ENCODE measurements at places on chromosomes 1 and 21.
A peak's percentile ranks its signal among the peaks of the same experiment; 100 is the strongest.

GRCh38 chr1:202349206-202349928, 868 bp downstream of the PPP1R12B start:
- no peak for DNase-seq

- DNase-seq, result no peak
Measured at GRCh38 chr1:13450204-13450603, 40.0 kb downstream of the PRAMEF20 start.

GRCh38 chr1:85609976-85610375, 29.4 kb downstream of the CCN1 start:
- DNase-seq, result no peak

DNA sequence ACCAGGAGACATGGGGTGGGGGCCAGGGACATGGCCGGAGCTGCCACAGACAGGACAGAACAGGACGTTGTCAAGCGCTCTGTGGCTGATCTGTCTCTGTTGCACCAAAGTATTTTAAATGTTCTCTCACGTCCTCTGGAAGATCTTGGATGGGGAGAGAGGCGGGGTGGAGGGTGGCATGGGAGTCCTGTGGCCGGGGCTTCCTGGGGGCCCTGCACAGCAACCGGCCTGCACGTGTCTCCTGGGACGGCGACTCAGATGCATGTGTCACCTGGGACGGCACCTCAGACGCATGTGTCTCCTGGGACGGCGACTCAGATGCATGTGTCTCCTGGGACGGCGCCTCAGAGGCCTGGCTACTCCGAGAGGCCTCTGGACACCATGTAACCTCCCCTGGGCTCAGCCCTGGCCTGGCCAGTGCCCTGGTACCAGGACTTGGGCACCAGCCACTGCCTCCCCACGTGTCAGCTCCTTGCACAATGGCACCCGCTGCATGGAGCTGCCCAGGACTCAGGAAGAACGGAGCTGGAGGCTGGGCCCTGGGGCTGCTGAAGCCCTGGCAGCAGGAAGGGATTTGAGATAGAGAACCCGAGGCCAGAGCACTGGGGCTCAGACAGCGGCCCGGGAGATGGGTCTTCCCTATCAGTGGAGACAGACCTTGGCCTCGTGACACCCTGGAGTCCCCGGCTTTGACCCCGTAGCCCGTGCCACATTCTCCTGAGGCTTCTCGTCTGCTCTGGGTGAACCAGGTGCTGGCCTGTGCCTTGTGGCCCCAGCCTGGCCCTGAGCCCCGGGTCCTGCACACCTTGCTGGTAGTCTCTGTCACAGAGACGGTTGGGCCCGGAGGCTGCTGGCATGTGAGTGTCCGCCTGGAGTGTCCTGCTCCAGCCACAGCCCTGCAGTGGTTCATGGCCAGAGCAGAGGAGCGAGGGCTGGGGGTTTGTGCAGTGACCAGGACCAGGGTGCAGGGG, 14.7 kb upstream of the SLC19A1 start:
- no peak for DNase-seq

DNA sequence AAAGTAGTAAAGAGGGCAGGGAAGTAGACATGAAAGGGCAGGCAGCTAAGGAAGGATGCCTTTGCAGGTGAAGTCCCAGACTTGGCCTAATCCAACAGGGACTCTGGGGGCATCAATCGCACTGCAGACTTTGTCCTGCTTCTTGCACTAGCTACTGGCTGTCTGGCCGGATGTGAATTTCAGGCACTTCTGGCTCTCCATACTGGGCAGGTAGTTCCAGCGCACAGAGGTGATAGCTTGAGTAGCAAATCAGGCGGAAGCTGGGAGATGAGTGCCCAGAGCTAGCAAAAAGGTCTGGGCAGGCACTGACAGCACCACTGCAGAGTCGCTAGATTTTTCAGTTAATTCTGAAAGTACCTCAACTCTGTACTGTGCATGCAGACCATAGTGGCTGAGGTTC, 997 bp downstream of the RSPH1 start:
- DNase-seq, result no peak

GRCh38 chr1:205680073-205680851, at the start of gene SLC45A3:
TSS of gene SLC45A3 (minus strand) at chr1:205680509. CDS start at chr1:205664656, 15,853 bp downstream.
- DNase-seq, result peak; percentile 10

GRCh38 chr1:167514288-167514687, 4.0 kb downstream of the CD247 start:
- DNase-seq, result no peak

GRCh38 chr1:25257196-25257595, 9.9 kb upstream of the RSRP1 start:
- no peak for DNase-seq

DNA sequence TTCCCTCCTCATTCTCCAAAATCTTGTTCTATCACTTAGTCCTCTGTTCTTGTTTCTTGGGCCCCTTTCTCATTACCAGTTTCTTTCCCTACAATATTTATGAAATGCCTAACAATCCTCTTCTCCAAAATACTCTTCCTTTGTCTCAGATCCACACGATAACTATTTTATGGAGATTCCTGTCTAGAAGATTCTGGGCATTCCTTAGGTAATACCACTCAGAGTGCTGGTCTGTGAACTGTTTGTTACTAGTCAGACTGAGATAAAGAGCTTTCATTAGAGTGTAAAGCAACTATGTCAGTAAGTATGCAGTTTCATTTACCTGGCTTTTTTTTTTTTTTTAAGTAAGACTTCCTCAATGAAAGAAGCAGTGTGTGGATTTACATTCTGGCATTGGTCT, 18.1 kb upstream of the RCOR3 start:
- no peak for DNase-seq

DNA sequence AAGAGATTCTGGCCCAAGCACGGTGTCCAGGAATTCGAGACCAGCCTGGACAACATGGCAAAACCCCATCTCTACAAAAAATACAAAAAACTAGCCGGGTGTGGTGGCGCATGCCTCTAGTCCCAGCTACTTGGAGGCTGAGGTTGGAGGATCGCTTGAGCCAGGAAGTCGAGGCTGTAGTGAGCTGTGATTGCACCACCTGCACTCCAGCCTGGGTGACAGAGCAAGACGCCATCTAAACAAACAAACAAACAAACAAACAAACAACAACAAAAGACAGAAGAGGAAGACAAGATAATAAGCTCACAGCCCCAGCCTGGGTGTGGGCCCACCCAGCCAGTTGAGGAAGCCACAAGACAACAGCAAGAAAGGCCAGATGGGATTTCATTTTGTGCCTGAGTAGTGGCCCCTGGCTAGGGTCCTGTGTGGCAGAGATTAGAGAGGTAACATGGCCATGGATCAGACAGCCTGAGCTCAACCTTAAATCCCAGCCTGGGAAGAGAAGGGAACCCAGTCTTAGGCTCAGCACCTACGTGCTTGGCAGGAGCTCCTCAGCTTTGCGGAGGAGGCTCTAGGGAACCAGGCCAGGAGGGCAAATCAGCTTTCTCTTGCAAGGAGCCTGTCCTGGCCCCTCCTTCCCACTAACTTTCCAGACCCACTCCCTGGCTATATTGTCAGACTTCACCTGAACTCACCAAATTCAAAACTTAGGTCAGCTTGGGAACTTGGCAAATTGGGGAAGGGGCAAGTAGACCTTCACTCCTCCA, 4.9 kb upstream of the BEST4 start:
- no peak for DNase-seq

GRCh38 chr1:211469938-211470529, 21.9 kb downstream of the RD3 start:
- peak; percentile 45 for DNase-seq

DNA sequence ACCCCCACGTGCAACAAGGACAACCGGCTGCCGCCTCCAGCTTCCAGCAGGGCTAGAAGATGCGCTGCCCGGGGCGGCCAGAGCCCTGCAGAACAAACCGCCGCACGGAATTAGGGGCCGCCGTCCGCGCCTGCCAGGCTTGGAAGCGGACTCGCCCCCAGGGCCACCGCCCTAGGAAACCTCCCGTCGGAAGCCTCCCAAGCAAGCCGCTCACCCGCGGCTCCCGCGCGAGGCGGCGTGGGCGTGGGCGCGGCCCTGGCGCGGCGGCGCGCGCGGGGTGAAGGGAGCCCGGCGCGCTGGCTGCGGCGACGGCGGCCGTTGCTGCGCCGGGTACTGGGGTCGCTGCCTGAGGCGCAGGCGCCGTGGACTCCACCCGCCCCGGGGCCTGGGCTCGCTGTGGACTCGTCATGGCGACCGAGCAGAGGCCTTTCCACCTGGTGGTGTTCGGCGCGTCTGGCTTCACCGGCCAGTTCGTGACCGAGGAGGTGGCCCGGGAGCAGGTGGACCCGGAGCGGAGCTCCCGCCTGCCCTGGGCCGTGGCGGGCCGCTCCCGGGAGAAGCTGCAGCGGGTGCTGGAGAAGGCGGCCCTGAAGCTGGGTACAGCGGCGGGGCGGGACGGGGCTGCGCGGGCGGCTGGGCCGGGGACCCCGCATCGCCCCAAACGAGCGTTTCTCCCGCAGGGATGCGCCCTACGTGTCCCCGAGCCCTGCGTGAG, at the start of gene SCCPDH:
Gene SCCPDH (plus strand): TSS at position 394 of the 715 bp plus-strand sequence. CDS start 14 bp downstream, at position 408.
- peak; percentile 57 for DNase-seq
